Pancreas (tissue), 10 donors: ENCODE measurements at places on chromosomes 5 and 9.

DNA sequence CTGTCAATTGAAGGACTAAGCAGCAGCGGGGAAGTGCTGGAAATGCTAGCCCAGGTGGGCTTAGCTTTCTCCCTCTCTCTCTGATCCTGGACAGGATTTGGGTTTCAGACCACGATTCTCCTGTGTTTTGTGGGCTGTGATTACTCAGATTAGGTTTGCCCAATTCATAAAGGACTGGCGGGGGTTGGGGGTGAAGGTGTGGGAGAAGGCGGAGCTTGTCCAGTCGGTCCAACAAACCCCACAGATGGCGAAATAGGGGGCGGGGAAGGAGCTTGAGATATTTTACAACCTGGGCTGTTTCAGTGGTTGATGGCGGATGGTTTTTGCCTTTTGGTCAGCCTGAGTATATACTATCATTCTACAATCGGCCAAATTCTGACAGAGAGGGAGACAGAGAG is 35.2 kb downstream of the PCDHAC2 start:
- H3K27me3 ChIP-seq: no peaks in the 10 kb centered on the region
- no peak for DNase-seq
- no peak overlapping the region for H3K4me3 ChIP-seq
- H3K4me1 ChIP-seq: no peaks in the 10 kb centered on the region
- H3K27ac ChIP-seq: no peak overlapping the region

DNA sequence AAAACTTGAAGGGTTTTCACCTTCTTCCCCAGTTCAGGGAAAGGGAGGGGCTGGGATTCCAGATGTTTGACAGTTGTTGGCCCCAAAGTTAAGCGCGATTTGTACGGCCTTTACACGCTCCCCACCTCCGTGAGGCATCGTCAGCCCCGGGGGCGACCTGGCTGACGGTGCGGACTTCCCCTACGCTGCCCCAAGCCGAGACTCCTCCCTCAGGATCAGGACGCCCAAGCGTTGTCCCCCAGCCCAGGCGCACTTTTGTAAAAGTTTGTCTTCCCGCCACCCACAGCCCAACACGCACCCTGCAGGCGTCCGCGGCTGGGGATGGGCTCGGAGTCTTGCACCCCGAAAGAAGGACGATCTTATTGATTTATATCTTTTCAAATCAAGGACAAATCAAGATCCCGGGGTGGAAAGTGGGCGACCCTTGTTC is 713 bp downstream of the MOB3B start:
- H3K27ac ChIP-seq: peak overlapping the region; percentile 70
- no peaks in the 10 kb centered on the region for H3K4me1 ChIP-seq
- H3K4me3 ChIP-seq: peak overlapping the region; percentile 98

DNA sequence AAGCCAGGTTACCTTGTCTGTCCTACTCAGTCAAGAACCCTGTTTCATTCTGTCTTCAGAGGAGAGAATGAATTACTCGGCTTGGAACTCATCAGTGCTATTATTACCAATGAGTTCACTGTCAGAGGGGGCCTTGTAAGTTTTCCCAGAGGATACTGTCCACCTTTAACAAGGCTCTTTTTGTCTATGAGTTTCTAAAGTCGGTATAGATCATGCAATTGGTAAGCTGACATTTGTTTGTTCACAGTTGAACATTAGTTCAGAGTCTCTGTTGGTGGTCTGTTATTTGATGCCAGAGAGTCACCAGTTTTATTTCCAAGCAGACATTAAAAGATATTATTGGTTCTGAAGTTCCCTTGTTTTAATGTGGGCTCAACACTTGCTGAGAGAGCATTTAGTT is 58.1 kb upstream of the DHFR start:
- H3K4me3 ChIP-seq: no peak overlapping the region
- H3K36me3 ChIP-seq: no peaks in the 10 kb centered on the region
- no peak for DNase-seq

- no peaks in the 10 kb centered on the region for H3K4me1 ChIP-seq
- no peak overlapping the region for H3K27ac ChIP-seq
- H3K36me3 ChIP-seq: no peaks in the 10 kb centered on the region
- no peaks in the 10 kb centered on the region for H3K27me3 ChIP-seq
- H3K4me3 ChIP-seq: no peak overlapping the region
These were observed 482.7 kb downstream of the RAB3C start for GRCh38 chr5:59065554-59065953.

GRCh38 chr5:127061956-127062355 is 11.3 kb downstream of the C5orf63 start:
- H3K36me3 ChIP-seq: no peaks in the 10 kb centered on the region
- H3K4me1 ChIP-seq: no peaks in the 10 kb centered on the region
- H3K27ac ChIP-seq: no peak overlapping the region

DNA sequence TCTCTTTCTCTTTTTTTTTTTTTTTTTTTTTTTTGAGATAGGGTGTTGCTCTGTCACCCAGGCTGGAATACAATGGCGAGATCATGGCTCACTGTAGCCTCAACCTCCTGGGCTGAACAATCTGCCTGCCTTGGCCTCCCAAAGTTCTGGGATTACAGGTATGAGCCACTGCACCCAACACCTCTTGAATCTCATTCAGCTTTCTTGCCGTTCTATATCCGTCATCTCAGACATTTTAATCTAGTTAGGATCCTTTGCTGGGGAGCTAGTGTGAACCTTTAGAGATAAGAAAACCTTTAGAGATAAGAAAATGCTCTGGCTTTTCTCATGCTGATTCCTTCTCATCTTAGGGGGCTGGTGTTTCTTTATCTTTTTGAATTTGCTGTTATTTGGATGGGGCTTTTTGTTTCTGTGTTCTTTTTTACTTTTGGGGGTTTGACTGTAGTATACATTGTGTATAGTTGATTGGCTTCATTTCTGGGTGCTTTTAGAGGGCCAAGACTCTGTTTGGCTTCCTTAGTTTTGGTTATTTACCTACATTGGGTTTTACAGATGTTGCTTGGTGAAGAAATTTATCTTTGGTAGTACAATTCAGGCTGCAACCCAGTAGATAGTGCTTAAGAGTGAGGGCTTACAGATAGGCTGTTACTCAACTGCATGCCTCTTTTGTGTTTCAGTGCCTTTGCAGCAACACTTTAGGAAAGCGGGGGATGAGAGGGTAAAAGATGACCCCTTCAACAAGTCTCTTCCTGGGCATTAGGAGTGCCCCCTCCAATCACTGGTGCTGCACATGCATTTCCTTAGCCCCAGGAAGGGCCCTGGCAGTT is 41.9 kb upstream of the SLC36A1 start:
- H3K4me1 ChIP-seq: no peaks in the 10 kb centered on the region
- H3K4me3 ChIP-seq: no peak overlapping the region
- DNase-seq: no peak
- no peaks in the 10 kb centered on the region for H3K36me3 ChIP-seq
- no peak overlapping the region for H3K27ac ChIP-seq

GRCh38 chr5:78591138-78591612 is 57.4 kb downstream of the LHFPL2 start:
- H3K4me3 ChIP-seq: no peak overlapping the region
- no peak for DNase-seq
- H3K36me3 ChIP-seq: no peaks in the 10 kb centered on the region
- H3K27ac ChIP-seq: no peak overlapping the region

- H3K36me3 ChIP-seq: no peaks in the 10 kb centered on the region
- no peak overlapping the region for H3K27ac ChIP-seq
- H3K4me3 ChIP-seq: no peak overlapping the region
- no peak for DNase-seq
These were observed 102.9 kb upstream of the FSTL4 start for GRCh38 chr5:133715216-133715615.

DNA sequence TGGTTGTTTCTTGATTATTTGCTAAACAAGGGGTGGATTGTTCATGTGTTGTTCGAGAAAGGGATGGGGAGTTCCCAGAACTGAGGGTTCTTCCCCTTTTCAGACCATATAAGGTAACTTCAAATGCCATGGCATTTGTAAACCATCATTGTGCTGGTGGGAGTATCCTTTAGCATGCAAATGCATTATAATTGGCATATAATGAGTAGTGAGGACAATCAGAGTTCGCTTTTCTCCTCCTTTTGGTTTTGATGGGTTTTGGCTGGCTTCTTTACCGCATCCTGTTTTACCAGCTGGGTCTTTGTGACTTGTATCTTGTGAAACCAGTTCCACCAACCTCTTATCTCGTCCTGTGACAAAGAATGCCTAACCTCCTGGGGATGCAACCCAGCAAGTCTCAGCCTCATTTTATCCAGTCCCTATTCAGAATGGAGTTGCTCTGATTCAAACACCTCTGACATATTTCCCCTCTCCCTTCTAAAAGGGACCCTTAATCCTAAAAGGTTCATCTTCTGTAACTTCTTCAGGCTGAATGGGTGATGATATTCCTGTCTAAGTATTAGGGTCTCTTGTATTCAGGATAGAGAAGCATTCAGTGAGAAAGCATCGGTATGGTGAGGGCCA is 8.7 kb upstream of the FBN2 start:
- H3K27me3 ChIP-seq: no peaks in the 10 kb centered on the region
- H3K4me3 ChIP-seq: no peak overlapping the region
- H3K4me1 ChIP-seq: no peaks in the 10 kb centered on the region
- no peak overlapping the region for H3K27ac ChIP-seq

GRCh38 chr9:76451234-76451633 is 7.7 kb upstream of the GCNT1 start:
- no peak for DNase-seq
- H3K36me3 ChIP-seq: no peaks in the 10 kb centered on the region
- H3K27ac ChIP-seq: no peak overlapping the region
- peaks cover under 1% of the 10 kb centered on the region for H3K4me1 ChIP-seq
- H3K4me3 ChIP-seq: no peak overlapping the region

DNA sequence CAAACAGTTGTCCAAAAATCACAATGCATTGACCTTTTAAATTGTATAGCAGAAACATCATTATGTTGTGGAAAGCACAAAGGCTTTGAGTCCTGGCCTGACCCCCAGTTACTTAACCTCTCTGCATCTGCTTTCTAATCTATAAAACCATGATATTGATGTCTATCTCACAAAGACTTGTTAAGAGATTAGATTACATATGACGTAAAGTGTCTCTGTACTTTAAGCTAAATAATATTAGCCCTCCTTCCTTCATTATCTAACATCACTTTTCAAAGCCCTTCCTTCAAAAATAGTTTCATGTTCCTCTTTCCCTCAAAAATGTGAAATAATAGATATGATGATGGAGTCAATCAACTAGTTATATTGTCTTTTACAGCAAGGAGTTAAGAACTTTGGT is 3.4 kb downstream of the ADAMTS6 start:
- H3K36me3 ChIP-seq: no peaks in the 10 kb centered on the region
- peaks cover 1% of the 10 kb centered on the region for H3K4me1 ChIP-seq
- no peak overlapping the region for H3K27ac ChIP-seq
- H3K4me3 ChIP-seq: no peak overlapping the region
- no peaks in the 10 kb centered on the region for H3K27me3 ChIP-seq

DNA sequence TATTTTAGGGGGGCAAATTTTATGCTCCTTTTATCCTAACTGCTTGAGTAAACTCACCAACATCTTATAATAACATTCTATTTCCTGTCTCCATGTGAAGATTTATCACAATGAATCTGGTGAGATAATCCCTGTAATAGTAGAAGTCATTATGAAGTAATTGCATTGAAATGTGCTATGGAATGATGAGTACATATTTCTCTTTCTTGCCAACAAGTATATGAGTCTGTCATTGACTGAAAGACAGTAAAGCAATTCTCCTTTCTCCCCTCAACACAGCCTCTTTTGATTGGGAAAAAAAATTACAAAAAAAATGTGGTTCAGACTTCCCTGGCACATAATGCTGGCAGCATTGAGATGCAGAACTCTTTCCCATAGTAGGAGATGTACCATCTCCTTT is 459.2 kb upstream of the RGMB start:
- H3K4me1 ChIP-seq: no peaks in the 10 kb centered on the region
- H3K27ac ChIP-seq: no peak overlapping the region
- H3K4me3 ChIP-seq: no peak overlapping the region
- H3K27me3 ChIP-seq: no peaks in the 10 kb centered on the region
- no peak for DNase-seq

- peak within 1 kb of the TSS; percentile 5 for H3K4me3 ChIP-seq
- DNase-seq: no peak
- H3K27ac ChIP-seq: no peak within 1 kb of the TSS
- H3K27me3 ChIP-seq: no peaks in the 10 kb centered on the region
These were observed at the start of gene C7 for GRCh38 chr5:40909264-40909663. Gene C7 (plus strand): TSS chr5:40909497. CDS start chr5:40909611, 114 bp downstream.

- H3K36me3 ChIP-seq: no peaks in the 10 kb centered on the region
- H3K27me3 ChIP-seq: no peaks in the 10 kb centered on the region
- DNase-seq: no peak
- no peak overlapping the region for H3K27ac ChIP-seq
- H3K4me1 ChIP-seq: no peaks in the 10 kb centered on the region
- no peak overlapping the region for H3K4me3 ChIP-seq
These were observed 240.0 kb upstream of the ADAMTSL1 start for GRCh38 chr9:18233776-18234445.

GRCh38 chr9:112380825-112381221 is 915 bp downstream of the HSDL2 start:
- no peak overlapping the region for H3K27ac ChIP-seq
- no peaks in the 10 kb centered on the region for H3K36me3 ChIP-seq
- H3K4me3 ChIP-seq: no peak overlapping the region
- peaks cover 41% of the 10 kb centered on the region for H3K4me1 ChIP-seq

DNA sequence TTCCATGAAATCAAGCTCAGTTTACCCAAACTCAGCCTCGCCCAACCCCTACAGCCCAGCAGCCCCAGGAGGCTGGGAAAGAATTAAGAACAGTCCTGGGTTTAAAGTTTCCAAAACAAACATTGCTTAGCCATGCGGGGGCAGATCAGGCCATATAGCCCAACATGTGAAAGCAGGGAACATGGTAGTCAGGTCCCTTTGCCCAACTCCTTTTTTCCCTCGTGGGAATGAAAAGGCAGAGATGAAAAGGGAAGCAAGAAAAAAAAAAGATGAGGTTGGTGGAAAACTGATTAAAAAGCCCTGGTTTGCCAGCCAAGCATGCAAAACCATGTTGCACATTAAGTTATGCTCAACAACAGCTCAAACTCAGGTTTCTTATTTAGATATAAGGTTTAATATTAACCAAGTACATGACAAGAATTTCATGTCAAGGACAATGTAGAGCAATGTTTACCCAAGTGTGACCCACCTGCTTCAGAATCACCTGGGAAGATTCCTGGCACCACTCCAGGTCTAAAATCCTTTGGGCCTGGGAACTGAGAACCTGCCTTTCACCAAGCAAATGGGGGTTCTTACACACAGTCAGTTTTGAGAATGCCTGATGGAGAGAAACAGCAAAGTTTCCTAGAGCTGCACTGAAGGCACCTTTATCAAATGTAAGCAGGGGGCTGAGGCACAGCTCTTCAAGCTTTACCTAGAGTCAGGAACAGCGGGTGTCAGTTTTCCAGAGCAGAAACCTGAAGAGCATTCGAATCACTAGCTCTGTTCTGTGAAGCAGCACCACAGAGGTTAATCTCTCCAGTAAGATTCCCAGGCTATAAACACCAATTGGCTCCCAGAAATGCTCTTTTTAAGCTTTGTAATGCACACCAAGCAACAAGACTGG is 1.7 kb downstream of the FREM1 start:
- no peaks in the 10 kb centered on the region for H3K27me3 ChIP-seq
- peak overlapping the region; percentile 33 for H3K4me3 ChIP-seq
- peak; percentile 81 for DNase-seq
- H3K36me3 ChIP-seq: no peaks in the 10 kb centered on the region

DNA sequence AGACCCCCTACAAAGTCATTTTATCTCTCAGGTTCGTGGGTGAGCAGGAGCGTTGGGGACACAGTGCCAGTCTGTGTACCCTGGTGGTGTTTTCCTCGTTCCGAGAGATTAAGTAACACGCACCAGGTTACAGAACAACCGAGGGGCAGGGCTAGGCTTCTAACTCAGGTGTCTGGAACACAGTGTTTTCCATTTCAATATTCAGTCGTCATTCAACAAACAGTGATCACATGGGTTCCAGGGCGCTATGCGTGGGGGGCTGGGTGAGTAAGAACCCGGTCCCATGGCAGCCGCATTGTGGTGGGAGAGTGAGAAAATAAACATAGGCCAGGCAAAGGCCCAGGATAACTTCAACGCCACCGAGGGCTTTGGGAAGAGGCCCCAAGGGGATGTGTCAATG is 55.9 kb upstream of the RNU6ATAC start:
- no peak overlapping the region for H3K27ac ChIP-seq
- no peaks in the 10 kb centered on the region for H3K4me1 ChIP-seq
- H3K36me3 ChIP-seq: no peaks in the 10 kb centered on the region
- H3K4me3 ChIP-seq: no peak overlapping the region
- no peaks in the 10 kb centered on the region for H3K27me3 ChIP-seq
